Ovary (tissue), 10 donors: ENCODE measurements at places on chromosomes 5 and 9. TPM values are rescaled to one million over a fixed set of nuclear protein-coding genes. Genes with fewer than 3 reads are reported as not detected.

Gene PLGRKT
- total RNA-seq = 13.3 TPM

Gene RAI14
- total RNA-seq = 36.1 TPM

Gene PCDHB9
- total RNA-seq = 5.2 TPM

DNA sequence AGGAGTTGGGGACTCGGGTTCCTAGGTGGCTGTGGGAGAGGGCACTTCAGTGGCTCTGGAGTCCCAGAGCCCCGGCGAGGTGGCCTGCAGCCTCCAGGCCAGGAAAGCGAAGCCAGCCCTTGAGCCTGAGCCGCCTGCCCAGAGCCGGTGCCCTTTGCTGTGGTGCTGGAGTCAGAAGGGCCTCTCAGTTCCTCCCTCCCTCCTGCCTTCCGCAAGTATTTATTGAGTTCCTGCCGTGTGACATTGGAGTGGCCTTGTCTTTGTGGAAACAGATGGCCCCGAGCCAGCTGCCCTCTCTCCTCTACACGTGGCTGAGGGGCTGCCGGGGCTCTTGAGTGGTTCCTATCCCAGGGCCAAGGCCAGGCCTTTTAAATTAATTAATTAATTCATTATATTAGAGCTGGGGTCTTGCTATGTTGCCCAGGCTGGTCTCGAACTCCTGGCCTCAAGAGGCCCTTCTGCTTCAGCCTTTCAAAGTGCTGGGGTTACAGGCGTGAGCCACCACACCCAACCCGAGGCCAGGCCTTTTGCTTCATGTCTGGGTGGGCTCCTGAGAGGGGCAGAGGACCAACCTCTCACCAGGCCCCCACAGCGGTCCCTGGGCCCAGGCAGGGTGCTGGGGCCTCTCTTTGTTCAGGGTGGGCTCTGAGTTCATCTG lies 45.6 kb upstream of the IER5L start:
- no peaks in the 10 kb centered on the region for H3K36me3 ChIP-seq
- H3K27ac ChIP-seq = no peak overlapping the region
- DNase-seq = peak; percentile 38
- peaks cover 10% of the 10 kb centered on the region for H3K4me1 ChIP-seq
- H3K27me3 ChIP-seq = no peaks in the 10 kb centered on the region

DNA sequence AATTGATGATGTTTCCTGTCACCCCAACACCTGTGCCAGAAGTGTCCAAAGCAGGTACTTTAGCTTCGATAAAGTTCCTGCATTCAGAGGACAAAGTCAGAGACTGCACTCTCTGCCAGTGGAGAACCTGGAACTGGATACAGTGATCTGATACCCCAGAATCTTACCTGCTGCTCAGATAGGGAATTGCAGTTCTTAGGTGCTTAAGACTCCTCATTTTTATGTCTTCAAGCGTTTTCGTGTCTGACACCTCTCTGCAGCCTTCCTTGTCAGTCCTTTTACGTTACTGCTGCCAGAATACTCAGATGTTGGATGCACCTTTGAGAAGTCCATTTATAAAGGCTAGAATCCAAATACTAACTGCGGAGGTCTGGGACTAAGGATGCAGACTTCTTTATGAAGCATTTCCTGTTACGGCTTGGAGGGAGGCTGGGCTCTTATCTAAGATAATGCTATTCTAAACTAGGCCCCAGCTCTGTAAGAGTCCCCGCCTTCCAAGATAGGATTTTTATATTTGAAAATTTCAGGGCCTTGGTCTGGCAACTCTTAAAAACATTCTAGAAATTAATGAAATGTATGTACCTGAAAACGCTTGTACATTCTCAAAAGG lies 1.9 kb downstream of the ISOC1 start:
- peaks cover 6% of the 10 kb centered on the region for H3K4me1 ChIP-seq
- DNase-seq = no peak
- H3K27ac ChIP-seq = no peak overlapping the region
- no peaks in the 10 kb centered on the region for H3K27me3 ChIP-seq
- H3K36me3 ChIP-seq = no peaks in the 10 kb centered on the region
- H3K4me3 ChIP-seq = peak overlapping the region; percentile 93

GRCh38 chr5:93595420-93596147 lies 12.6 kb downstream of the NR2F1 start:
- DNase-seq = no peak
- H3K4me1 ChIP-seq = no peaks in the 10 kb centered on the region
- H3K27me3 ChIP-seq = no peaks in the 10 kb centered on the region
- H3K4me3 ChIP-seq = no peak overlapping the region
- H3K27ac ChIP-seq = no peak overlapping the region

DNA sequence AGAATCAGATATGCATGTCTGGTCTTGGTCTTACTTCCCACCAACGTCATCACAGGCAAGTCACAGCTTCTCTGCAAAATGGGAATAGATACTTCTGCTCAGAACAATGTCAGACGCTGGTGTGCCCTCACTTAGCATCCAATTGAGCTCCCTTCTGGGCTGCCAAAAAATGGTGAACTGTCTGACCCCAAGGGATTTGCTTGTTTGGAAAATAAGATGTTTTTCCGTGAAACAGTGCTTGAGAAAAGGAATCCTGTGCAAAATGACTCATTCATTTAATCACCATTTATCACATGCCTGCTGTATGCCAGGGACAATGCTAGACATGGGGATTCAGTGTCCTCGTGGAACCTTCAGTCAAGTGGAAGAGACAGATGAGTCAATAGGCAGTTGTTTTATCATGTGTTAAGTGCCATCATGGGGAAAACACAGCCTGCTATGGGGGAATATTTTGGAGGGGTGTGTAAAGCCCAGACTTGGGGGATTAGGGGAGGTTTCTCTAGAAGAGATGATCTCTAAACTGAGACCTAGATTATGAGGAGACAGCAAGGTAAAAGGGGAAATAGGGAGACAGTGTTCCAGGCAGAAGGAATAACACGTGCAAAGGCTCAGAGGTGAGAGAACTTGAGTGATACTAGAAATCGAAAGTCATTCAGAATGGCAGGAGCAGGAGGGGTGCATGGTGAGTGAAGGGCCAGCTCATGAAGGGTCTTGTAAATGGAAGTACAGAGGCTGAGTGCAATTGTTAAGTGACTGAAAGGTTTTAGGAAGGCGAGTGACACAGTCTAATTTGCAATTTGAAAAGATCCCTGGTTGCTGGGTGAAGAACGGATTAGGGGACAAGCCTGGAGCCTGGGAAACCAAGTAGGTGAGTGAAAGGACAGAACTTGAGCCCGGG lies 3.9 kb downstream of the NIPAL4 start:
- no peaks in the 10 kb centered on the region for H3K36me3 ChIP-seq
- H3K27me3 ChIP-seq = no peaks in the 10 kb centered on the region
- H3K27ac ChIP-seq = no peak overlapping the region
- H3K4me1 ChIP-seq = peaks cover 3% of the 10 kb centered on the region
- DNase-seq = no peak
- no peak overlapping the region for H3K4me3 ChIP-seq
